ENCODE measurements at places on chromosomes 5 and 9.

DNA sequence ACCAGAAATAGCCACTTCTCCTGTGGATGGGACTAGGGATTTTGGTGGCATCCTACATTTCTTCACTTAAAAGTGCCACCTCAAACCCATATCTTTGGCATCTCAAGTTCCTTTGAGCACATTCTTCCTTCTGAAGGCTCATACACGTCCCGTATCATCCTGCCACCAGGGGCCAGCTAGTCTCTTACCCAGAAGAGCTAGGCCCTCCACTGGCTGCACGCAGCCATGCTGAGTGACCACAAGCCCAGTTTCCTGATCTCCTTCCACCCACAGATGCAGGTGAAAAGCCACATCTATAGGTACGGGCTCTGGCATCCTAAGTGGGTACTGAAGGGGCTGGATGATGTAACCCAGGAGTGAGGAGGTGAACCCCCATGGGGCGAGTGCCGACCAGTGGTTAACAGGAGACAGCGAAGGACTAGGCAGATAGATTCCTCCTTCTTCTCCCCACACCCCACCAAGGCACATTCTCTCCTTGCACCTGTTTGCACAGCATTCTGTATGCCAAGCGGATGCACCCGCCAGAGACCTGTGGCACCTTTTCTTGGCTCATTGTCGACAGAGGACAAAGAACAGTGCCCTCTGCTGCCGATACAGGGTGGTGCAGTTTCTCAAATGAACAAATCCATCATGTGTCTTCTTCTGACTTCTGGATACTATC is 14.4 kb upstream of the SCGB3A1 start:
- DNase-seq = peak; percentile 17

DNA sequence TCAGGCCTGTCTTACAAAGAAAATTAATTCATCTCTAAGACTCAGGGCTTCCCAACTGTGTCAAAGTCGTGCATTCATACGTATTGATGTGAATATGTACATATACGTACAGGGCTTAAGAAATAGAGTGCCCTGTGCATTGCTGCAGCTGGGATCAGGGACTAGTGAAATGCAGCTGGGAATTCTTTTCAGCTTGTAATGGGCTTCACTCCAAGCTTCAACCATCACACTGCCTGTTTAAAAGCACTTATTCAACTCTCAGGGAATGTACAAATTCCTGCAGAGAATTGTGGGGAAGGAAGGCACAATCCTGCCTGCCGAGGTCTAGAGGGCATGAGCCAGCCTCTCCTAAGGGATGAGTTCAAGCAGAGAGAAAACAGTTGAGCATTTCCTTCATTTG is 59.6 kb upstream of the MAN2A1 start:
- DNase-seq = no peak

GRCh38 chr9:91023741-91024140 is 222.1 kb downstream of the SYK start:
- no peak for DNase-seq

GRCh38 chr5:42570966-42571960 is 148.0 kb downstream of the GHR start:
- no peak for DNase-seq

GRCh38 chr9:34719021-34719768 is 9.3 kb upstream of the CCL21 start:
- no peak for DNase-seq

DNA sequence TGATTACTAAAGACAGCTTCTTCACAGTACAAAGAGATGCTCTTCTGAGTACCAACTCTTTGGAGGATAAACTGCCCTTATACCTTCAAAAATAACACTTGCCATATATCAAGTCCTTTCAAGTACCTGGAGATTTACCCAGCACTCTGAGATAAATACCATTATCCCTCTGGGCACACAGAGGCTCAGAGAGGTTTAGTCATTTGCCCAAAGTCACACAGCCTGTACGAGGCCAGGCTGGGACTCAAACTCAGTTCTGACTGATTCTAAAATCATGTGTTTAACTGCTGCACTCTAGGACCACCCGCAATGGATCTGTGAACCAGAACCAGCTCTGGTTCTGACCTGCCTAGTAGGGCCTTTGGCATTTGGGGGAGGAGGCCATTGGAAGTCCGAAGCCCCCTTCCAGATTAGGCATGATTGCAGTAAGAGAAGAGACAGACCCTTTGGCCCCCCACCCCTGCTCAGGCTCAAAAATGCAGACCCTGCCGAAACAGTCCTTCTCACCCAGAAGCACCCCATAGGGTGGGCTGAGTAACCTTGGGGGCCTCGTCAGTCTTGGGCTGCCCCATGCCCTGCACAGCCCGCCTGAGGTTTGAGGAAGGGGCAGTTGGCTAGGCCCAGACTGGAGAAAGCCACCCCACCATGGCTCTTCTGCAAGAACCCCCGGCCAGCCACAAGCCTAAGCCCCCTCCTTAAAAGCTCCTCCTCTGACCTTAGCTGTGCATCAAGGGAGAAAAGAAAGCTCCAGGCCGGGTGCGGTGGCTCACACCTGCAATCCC is 32.8 kb upstream of the IL17B start:
- DNase-seq = no peak

GRCh38 chr5:170131235-170131634 is 25.5 kb downstream of the FOXI1 start:
- DNase-seq = no peak

GRCh38 chr9:4221931-4222330 is 77.9 kb downstream of the GLIS3 start:
- no peak for DNase-seq

DNA sequence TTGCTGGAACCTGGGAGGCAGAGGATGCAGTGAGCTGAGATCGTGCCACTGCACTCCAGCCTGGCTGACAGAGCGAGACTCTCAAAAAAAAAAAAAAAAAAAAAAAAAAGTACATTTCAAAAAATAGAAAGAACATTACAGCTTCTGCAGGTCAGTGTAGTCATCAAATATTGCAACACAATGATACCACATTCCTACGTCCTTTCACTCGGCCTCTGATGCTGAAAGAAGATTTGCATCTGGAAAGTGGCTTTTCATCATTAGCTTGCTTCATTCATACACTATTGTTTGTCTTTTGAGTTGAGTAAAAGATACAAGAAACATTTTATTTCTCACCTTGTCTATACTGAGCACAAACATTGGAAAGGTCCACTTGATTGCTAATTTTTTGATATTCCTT is 59.6 kb upstream of the CPLANE1 start:
- no peak for DNase-seq

GRCh38 chr5:68353605-68354004 is 138.0 kb downstream of the PIK3R1 start:
- no peak for DNase-seq

DNA sequence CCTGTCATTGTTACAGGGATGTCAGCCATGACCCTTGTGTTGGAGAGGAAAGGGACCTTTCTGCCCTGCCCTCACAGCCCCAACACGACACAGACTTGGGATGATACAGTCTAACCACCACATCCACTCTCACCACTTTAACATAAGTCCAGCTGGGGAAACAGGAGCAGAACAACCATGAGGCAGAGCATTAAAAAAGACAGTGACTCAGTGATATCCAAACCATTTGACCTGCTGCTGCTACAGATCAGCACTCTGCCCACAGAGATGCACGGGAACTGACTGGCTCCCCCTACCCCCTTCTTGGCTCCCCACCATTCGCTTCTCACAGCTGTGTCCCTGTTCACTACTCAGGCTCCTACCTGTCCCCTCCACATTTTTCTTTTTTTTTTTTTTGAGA is 458.6 kb downstream of the ZNF608 start:
- no peak for DNase-seq

GRCh38 chr5:110844251-110844650 is 105.4 kb downstream of the SLC25A46 start:
- DNase-seq = no peak

GRCh38 chr9:131678499-131679111 is 61.3 kb downstream of the RAPGEF1 start:
- peak; percentile 68 for DNase-seq

DNA sequence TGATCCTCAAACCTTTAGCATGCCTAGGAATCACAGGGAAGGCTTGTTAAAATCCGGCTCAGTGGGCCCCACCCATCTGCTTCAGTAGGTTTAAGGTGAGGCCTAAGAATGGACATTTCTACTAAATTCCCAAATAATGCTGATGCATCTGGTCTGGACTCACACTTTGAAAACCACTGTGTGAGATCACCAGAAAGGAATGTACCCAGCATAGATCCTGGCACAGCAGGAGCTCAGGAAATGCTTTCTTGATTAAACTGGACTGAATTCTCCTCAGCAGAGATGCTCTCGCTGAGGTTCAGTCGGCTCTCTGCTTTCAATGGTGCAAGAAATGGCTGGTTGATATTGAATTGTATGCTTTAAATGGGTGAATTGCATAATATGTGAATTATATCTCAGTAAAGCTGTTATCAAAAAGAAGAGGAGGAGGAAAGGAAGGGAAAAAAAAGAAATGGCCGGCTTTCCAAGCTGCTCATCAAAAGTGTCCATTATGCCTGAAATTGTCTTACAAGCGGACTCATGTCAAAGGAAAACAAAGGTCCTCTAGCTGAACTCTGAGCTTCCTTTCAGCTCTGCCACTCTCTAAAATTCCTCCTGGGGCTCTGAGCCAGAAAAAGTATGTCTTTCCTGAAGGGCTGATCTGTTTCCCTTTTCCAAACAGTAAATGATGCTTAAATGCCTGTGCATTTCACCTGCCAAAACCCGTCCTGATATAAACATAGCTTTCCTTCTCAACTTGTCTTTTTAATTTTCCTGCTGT is 77.6 kb upstream of the SAP30L start:
- DNase-seq = no peak

DNA sequence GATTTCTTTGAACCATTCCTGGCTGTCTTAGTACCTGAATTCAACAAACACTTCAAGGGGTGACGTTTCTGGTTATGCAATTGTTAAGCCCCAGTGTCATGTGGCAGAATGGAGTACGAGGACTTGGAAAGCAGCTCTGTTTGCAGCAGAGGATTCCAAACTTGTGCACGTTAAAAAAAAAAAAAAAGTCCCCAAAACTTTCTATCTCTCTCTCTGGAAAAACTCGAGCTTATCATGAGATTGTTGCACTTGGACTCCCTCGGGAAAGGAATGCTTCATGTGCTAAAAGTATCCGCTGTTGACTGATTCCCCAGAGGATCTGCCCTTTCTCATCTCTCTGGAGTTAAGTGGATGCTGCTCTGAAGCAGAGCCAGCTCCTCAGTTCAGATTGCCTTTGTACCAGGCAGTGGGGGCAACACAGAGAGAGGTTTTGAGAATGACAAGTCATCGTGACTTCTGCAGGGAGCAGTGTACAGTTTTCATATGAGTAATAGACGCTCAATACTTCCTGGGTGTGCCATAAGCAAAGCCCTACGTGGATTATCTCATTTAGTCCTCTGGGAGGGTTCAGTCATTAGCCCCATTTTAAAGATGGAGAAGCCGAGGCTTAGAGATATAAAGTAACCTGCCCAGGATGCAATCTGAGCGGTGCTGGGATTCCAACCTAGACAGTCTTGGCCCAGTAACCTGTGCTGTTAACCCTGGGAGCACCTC is 28.1 kb downstream of the TMOD1 start:
- no peak for DNase-seq

All from activated T-helper 1 cell treated with Interleukin-2 at 50 U/mL for 16 hours (primary cell).